ENCODE measurements at places on chromosomes 1 and 21.
A peak's percentile ranks its signal among the peaks of the same experiment; 100 is the strongest.

DNA sequence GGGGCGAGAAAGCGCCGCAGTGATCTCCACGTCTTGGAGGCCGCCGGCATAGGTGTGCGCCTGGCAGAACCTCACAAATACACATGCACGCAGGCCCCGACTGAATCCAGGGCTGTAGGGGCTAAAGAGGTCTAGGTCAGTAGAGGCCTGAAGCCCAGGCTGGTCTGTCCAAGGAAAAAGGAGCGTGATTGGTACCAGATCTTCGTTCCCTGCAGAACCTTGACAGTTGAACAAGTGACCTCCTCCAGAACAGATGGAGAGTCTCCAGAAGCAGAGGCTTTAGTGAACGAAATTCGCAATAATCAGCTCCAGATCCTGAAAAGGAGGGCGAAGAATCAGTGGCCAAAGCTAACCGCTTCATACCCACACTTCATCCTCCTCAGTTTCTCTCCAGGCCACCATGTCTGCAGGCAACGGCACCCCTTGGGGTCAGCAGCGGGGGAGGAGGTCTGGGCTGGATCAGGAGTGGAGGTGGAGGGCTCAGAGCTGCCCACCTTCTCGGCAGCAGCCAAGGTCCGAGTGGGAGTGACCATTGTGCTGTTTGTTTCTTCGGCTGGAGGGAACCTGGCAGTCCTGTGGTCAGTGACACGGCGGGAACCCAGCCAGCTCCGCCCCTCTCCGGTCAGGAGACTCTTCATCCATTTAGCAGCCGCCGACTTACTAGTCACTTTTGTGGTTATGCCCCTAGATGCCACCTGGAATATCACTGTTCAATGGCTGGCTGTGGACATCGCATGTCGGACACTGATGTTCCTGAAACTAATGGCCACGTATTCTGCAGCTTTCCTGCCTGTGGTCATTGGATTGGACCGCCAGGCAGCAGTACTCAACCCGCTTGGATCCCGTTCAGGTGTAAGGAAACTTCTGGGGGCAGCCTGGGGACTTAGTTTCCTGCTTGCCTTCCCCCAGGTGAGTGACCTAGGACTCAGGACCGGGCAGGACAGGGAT lies 749 bp upstream of the PEX11B start:
- peak; percentile 17 for DNase-seq

DNA sequence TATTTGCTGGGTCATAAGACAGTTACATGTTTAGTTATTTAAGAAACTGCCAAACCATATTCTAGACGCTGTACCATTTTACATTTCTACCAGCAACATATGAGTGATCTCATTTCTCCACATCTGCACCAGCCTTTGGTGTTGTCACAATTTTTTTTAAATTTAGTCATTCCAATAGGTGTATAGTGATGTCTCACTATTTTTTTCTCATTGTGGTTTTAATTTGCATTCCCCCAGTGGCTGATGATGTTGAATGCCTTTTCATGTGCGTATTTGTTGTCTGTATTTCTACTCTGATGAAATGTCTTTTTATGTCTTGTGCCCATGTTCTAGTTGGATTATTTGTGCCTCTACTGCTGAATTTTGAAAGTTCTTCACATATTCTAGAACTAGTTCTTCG lies 38.4 kb downstream of the NFASC start:
- peak; percentile 14 for DNase-seq

DNA sequence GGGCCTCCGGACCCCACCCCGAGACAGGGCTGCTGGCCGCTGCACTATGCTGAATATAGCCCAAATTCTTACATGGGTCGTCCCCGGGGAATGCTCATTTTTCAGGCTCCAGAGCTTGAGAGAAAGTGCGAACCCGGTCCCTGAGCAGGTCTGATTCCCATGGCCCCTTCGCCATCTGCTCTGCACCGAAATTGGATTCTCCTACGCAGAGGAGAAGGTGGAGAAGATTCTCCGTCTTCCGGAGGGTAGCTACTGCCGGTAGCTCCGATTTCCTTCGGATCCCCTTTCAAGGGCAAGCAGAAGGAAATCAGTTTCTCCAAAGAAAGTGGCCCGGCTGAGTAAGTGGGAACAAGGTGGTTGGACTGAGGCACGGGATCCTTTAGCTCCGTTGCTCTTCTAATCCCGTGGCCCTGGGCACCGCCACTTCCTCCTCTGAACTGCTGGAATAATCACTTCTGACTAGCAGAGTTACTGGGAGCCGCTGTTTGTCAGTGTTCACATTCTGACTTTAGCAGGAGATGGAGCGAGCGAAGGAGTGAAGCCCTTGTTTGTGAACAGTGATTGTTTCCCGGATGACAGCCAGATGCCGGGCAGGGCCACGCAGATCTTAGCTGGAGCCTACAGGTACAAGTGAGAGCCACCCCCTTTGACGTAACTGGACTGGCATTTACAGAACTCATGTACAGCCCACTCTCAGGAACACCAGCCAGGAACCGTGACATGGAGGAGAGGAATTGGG lies 1.1 kb upstream of the ZNF496 start:
- no peak for DNase-seq

DNA sequence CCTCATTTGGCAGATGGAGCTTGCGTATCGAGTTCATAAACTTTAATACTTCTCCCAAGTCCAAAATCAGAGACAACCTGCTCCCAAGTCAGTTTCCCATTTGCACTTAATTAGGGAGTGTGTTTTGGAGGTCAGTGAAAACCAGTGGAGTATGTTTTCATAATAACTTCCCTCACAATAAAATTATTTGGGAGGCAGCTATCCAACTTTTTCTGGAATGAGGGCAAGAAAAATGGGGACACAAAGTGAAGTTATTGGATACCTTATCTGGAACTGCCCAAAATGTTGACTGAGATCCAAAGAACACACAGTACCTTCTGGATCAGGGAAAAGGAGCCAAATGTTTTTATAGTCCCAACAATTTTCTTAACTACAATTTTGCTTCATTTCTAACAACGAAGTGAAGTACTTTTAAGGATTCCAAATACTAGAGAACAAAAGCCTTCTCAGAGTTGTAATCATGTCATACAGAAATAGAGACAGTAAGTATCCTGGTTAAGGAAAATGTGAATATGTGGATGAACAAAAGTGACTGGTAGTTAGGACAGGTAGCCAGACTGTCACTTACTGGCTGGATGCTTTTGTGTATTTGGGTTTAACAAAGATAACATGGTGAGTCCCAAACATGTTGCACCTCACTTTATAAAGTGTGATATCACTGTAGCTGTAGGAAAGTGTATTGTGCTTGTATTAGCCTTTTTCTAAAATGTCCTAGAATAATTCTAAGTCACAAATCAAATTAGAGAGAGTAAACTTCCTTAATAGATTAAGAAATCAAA lies 325.0 kb downstream of the HLX start:
- no peak for DNase-seq

DNA sequence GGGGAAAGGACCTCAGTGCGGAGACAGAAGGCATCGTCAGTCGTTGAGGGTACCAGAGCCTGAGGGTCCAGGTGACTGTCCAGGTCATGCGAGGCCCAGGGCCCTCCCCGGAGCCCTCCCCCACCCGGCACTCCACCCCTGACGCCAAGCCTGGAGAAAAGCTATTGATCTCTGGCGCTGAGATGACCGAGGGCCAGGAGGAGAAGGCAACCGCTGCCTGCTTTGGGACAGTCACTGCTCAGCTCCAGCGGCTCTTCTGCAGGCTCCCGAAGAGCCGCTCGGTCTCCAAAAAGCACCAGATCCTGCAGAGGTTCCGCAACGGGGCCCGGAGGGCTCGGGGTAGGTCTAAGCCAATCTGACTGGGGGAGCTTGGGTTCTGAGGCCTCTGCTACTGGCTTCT lies 10.9 kb downstream of the RASSF5 start:
- DNase-seq = no peak

DNA sequence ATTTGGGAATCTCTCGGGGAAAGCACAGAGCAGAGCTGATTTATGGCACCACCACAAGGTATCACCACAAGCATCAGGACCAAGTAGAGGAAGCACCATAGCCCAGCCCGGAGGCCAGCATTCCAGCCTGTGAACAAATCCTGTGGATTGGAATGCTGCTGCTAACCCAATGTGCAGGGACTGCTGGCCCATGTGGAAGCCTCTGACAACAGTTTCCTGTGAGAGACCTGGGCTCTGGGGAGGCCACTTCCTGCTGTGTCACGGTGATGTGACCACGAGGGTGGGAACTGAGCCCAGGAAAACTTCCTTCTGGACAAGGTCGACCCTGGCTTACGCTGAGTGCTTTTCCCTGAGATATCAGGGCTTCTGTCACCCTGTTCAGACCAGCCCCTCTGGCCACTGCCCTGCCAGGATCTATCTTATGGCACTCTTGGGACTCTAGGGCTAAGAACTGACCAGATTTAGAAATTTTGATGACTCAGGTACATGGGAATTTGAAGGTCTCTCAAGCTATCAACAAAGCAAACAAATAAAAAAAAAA lies 88.3 kb upstream of the NGF start:
- peak; percentile 71 for DNase-seq

DNA sequence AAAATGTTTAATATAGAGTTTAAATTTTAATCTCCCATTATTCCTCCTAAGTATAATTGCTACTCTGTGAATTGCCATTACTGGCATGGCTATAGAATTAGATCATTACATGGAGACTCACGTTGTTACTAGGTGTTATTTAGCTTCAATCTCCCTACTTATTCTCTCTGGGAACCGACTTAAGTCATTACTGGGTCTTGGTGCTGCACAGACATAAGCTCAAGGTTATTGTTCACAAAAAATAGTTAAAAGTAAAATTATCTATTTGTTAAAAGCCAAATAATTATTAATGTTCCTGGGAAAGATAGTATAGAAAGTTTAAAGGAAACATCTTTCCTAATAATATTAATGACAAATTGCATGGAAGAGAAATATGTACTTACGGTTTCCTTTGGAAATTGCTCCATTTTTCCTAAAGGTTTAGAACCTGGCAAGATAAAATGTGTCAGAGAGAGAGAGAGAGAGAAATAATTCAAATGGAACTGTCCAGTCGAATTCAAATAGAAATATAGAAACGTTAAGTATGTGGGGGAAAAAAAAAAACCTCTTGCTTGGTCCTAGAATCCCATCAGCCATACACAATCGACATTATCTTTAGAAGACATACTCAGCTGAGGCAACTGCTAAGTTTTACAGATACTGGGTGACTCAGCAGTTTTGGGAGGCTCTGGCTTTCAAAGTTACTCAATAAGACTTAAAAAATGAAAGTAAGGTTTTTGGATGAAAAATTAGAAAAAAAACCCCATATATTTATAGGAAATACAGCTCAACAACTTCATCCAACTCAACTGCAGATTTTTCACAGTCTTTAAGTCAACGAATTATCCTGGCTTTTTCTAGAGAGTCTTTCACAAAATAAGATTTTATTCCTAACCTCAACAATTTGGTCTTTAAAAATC lies at the start of gene SPTA1:
SPTA1 (minus strand) TSS at position 605 of the 899 bp plus-strand sequence; CDS start at position 407, 198 bp downstream.
- DNase-seq = no peak

DNA sequence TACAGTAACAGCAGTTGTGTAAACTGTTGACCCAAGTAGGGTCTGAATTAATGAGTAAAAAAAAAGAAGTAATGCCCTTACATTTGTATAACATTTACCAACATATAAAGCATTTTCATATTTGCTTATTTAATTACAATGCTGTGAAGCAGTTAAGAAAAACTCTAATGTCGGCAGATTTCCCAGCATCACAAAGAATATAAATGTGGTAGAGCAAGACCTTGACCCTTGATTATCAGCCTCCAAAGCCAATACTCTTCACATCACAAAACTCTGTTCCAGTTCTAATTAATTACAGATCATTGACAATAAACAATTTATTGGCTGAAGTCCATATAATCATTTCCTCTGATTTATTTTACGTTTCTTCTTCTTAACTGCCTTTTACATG lies 130.2 kb downstream of the DUSP10 start:
- no peak for DNase-seq

DNA sequence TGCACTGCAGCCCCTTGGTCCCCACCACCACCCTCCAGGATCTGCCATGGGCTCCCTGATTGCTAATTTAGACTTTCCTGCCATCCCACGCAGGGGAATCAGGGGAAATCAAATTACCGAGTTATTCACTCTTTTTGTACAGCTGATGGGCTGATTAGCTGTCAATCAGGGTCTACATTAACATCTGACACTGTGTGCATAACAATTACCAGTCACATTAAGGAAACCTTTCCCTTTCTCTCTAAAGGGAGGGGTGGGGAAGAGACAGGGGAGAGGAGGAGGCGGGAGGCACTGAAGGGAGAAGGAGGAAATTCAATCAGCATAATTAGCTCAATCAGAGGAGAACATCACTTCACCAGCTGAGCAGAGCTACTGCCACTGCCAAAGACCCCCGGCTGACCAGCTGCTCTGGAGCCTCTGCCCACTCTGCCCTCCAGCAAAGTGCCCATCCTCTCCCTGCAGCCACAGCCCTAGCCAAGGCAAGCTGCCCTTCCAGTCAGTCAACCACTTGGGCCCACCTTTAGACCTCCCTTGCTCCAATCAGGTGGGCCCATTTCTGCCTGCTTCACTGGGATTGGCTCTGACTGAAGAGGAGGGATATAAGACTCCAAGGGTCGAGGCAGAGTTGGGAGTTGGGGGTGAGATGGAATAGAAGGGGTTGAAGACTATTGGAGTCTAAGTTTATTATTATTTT lies 199.3 kb upstream of the ZC3H12A start:
- no peak for DNase-seq
